ENCODE measurements at places on chromosomes 16 and 17. TPM values are rescaled to one million over a fixed set of nuclear protein-coding genes. Genes with fewer than 3 reads are reported as not detected.

Gene UNC13D
- 6.2 TPM for polyA plus RNA-seq

Gene GRB7
- polyA plus RNA-seq, result 0.72 TPM

Gene CBFA2T3
- polyA plus RNA-seq, result 23.2 TPM

Gene HBA2
- 1,686 TPM for polyA plus RNA-seq

Gene TBC1D3E
- not detected for polyA plus RNA-seq

Gene CCL14
- polyA plus RNA-seq, result 40.4 TPM

Gene NTN1
- 4.4 TPM for polyA plus RNA-seq

Gene TPSAB1
- polyA plus RNA-seq, result 1.0 TPM

Gene PMFBP1
- 0.98 TPM for polyA plus RNA-seq

Gene PAM16
- polyA plus RNA-seq, result 28.9 TPM

Gene LUC7L3
- polyA plus RNA-seq, result 270 TPM

Gene SHISA9
- 0.04 TPM for polyA plus RNA-seq

Gene EFNB3
- polyA plus RNA-seq, result 5.4 TPM

Gene C16orf54
- 0.43 TPM for polyA plus RNA-seq

Gene CA7
- polyA plus RNA-seq, result not detected

Gene CNP
- 45.6 TPM for polyA plus RNA-seq

Gene IL17C
- not detected for polyA plus RNA-seq

Gene GDPD3
- 8.5 TPM for polyA plus RNA-seq

Gene PPP4C
- 64.3 TPM for polyA plus RNA-seq

Gene HOXB1
- not detected for polyA plus RNA-seq

Gene ABCA9
- 17.8 TPM for polyA plus RNA-seq

Gene TMEM100
- 4.2 TPM for polyA plus RNA-seq

Gene TM4SF5
- polyA plus RNA-seq, result not detected

Gene FOXJ1
- polyA plus RNA-seq, result not detected

Gene CCNF
- polyA plus RNA-seq, result 7.0 TPM

Gene CMTM2
- 0.71 TPM for polyA plus RNA-seq

Gene C16orf96
- polyA plus RNA-seq, result 1.1 TPM

Gene NEURL4
- 23.9 TPM for polyA plus RNA-seq

Gene FOXL1
- polyA plus RNA-seq, result 0.26 TPM

Gene MC1R
- polyA plus RNA-seq, result 2.6 TPM

Gene NPIPB6
- 1.4 TPM for polyA plus RNA-seq

Gene C17orf78
- not detected for polyA plus RNA-seq

Gene CHD9
- polyA plus RNA-seq, result 45.7 TPM

Gene C1QTNF8
- polyA plus RNA-seq, result not detected

Gene MPP3
- polyA plus RNA-seq, result 5.8 TPM

Gene TP53
- 44.1 TPM for polyA plus RNA-seq

Gene CDR2L
- polyA plus RNA-seq, result 7.1 TPM

Gene HAPSTR1
- polyA plus RNA-seq, result 37.7 TPM

Gene SLC12A4
- 45.9 TPM for polyA plus RNA-seq

Gene KRTAP17-1
- polyA plus RNA-seq, result not detected

Gene GCGR
- not detected for polyA plus RNA-seq

Gene MAFG
- polyA plus RNA-seq, result 16.3 TPM

Gene PDE6G
- 4.0 TPM for polyA plus RNA-seq

Gene RTN4RL1
- polyA plus RNA-seq, result 2.9 TPM

Gene CX3CL1
- 4.9 TPM for polyA plus RNA-seq

Gene TBX2
- 12.2 TPM for polyA plus RNA-seq

Gene KRT23
- 0.23 TPM for polyA plus RNA-seq

Gene NPIPA7
- polyA plus RNA-seq, result 2.6 TPM

Gene EXOC3L1
- 15.3 TPM for polyA plus RNA-seq

Gene TAT
- polyA plus RNA-seq, result not detected

Gene HIGD1B
- polyA plus RNA-seq, result 3.5 TPM

Gene NECAB2
- polyA plus RNA-seq, result 0.45 TPM

Measured in hindlimb muscle (tissue), 1 donor.